T-helper 1 cell (primary cell): ENCODE measurements at places on chromosomes 3 and 15.

- no peak for DNase-seq
Measured at GRCh38 chr3:77506384-77506783, 466.5 kb downstream of the ROBO2 start.

GRCh38 chr3:142642956-142643355 is 46.8 kb downstream of the PLS1 start:
- no peak for DNase-seq

DNA sequence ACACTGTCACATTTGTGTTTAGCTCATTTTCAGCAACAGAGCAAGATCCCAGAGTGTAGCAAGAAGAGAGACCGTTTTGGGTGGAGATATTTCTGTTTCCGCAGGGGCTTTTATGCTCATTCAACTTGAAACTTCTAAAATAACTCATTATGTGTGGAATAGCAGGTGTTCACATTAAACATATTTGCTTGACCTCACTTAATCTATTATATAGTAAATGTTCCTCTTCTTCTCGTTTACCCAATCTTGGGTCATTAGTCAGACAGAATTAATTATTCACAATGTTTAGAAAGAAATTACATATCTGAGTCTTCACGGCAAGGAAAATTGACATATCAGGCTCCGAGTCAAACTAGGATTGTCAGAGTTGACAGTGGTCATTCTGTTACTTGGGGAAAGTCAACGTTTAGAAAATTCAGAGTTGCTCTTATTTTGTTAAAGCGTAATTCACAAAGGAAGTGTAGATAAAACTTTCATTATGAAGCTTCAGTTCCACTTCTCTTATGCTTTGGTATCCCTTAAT is 222.9 kb downstream of the TPRG1 start:
- peak; percentile 88 for DNase-seq

DNA sequence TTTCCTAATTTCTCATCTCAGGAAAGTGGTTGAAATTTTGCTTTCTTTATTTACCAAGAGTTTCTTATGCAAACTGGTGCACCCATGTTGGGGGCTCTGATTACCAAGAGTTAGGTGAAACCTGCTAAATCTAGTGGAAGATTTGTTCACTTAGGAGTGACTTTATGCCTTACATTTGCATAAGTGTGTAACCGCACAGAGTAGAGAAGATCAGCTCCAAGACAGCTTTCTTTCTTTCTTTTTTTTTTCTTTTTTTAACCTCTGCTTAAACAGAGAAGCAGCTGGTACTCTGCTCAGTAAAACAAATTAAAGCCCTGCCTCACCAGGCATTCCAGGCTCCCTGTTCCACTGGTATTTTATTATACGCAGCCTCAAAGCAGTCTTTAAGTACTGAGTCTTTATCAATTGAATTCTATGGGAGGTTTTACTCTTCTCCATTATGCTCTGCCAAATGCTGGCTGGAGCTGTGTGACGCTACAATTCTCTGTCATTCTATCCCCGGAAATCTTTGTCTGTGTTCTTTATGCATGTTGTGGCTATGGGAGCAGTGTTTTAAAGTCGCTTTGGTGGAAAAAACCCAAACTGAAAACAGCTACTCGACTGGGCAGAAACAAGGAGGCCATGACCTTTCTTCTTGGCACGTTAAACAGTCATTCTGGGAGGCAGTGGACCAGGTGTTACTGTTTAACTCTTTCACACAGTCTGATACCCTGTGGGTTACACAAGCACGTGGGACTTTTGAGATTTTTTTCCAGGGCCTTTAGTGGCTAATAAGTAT is 55.2 kb upstream of the GBE1 start:
- DNase-seq, result no peak

DNA sequence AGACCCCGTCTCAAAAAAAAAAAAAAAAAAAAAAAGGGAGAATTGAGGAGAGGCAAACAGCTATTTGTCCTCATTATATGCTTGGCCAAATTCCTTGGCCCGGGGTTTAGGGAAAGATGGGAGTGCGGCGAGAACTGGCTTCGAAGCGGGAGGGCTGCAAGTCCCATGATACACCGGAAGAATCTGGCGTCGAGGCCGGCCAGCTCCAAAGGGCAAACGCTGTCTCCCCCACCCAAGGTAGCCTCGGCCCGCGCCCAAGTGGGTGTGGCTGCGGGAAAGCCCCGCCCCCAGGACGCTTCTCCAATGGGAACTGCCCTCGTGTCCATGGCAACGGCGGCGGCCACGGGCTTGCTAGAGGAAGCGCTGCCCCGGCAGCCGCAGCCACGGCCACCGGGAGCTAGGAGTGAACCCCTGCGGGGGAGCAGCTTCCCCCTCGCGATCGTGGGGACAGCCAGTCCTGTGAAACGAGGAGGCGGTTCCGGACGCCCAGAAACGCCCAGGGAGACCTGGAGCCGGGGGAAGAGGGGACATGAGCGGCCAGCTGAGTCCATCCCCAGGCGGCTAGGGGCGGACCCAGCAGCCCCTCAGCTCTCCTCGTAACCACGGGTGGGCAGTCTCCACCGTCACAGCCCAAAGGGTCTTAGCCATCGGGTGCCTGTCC is at the start of gene TTLL13:
TSS of gene TTLL13 (plus strand) at position 354 of the 661 bp plus-strand sequence. CDS start 1,075 bp downstream, outside the sequence.
- DNase-seq, result no peak

DNA sequence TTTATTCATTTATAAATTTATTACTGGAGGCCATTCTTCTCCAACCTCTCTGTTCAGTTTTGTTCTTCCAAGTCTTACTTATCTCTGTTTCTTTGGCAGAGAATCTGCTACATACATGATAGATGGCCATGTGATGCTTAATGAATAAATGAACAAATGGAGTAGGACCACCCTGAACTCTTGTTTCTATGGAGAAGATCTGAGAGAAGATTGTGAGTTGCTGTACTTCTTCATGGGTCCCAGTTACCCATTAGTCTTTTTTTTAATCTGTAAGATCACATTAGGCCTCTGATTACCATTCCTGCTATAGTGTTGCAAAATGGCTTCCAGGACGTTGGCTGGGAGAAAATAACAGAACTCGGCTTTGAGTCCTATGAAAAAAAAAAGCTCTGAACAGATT is 191.9 kb upstream of the SYNPR start:
- no peak for DNase-seq
